Omental fat pad (tissue), 4 donors: ENCODE measurements at places on chromosomes 1 and 21. TPM values are rescaled to one million over a fixed set of nuclear protein-coding genes. Genes with fewer than 3 reads are reported as not detected.

DNA sequence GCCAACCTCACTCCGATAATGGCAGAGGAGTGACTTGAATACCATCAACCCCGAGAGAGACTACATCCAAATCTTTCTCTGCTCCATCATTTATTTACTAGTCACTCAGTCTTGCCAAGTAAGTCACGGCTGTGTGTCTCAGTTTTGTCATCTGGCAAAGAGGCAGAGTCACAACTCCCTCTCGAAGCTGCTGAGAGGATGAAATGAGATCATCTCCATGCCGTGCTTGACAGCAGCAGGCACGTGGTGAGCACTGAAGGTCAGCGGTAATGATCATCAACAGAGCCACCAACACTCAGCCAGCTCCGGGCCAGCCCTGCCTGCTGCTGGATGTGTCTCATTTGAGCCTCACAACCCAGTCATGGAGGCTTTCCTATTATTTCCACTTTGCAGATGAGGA lies 19.9 kb downstream of the ALDH4A1 start:
- no peak for DNase-seq

- no peak for DNase-seq
These were observed 1.6 kb downstream of the KCNE1 start for GRCh38 chr21:34510148-34511142.

- no peak for DNase-seq
These were observed 59.0 kb upstream of the FASLG start for GRCh38 chr1:172599912-172600311.

DNA sequence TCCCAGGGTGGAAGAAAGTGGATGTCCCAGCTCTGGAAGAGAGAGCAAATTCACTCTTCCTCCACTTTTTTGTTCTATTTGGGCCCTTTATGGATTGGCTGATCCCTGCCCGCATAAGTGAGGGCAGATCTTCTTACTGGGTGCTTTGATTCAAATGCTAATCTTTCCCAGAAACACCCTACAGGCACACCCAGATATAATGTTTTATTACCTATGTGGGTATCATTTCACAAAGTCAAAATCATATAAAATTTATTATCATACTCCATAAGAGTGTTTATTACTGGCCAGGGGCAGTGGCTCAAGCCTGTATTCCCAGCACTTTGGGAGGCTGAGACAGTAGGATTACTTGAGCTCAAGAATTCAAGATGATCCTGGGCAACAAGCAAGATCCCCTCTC lies 16.9 kb upstream of the PLA2G4A start:
- no peak for DNase-seq

- no peak for DNase-seq
These were observed 99.5 kb downstream of the PRKAB2 start for GRCh38 chr1:147072482-147073432.

SAMD13 gene
- not detected for total RNA-seq

ANXA9 gene
- total RNA-seq = 0.79 TPM

PDIK1L gene
- 3.2 TPM for total RNA-seq

NEK2 gene
- 0.47 TPM for total RNA-seq

S100A1 gene
- total RNA-seq = 6.0 TPM
